ENCODE measurements at places on chromosomes 16 and 17.

DNA sequence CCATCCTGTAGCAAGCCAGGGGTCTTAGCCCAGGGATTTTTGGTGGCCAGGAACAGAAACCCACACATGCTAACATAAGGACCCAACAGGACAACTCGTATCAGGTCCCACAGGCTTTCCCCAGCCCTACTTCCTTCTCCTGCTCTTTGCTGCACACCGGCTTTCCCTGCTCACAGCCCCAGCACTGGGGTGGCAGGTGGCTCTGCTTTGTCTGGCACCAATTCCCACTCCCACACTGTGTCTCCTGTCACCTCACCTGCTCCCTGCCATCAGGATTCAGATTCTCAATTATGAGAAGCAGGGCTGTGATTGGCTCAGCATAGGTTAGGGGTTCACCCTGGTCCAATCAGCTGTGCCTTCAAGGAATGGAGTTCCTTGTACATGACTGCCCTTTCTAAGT lies 94.1 kb downstream of the TMEM132E start:
- no peak for DNase-seq

GRCh38 chr16:56626685-56627084 lies 1.1 kb downstream of the MT1E start:
- DNase-seq = no peak

GRCh38 chr17:77326636-77327035 lies 185.9 kb downstream of the SEC14L1 start:
- DNase-seq = no peak

GRCh38 chr17:51650202-51650601 lies 389.9 kb downstream of the UTP18 start:
- no peak for DNase-seq

- no peak for DNase-seq
Observed at GRCh38 chr16:70711211-70712031, 25.6 kb upstream of the MTSS2 start.

- no peak for DNase-seq
Observed at GRCh38 chr16:88381820-88382451, 823 bp upstream of the ZNF469 start.

DNA sequence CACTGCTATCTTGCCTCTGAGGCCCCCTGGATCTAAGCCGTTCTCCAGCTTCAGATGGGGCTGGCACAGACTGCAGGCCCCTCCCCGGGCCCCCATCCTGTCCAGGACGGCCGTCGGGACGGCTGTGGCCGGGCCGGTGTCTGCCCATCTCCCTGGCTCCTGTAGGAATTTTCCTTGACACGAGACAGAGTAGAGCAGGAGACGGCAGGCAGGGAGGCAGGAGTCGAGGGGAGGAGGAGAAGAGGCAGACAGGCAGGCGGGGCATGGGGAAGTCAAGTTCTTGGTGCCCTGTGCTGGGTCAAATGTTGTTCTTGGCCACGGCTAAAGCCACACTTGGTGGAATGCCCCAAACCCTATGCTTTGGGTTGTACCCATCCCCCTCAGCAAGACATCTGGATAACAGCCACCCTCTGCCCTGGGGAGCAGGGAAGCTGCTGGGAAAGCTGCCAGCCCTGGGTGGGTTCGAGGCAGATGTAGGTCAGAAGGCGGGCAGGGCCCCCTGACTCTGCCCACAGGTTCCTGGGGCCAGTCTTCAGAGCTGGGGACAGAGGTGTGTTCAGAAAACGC lies 4.0 kb downstream of the C1QTNF1 start:
- no peak for DNase-seq

DNA sequence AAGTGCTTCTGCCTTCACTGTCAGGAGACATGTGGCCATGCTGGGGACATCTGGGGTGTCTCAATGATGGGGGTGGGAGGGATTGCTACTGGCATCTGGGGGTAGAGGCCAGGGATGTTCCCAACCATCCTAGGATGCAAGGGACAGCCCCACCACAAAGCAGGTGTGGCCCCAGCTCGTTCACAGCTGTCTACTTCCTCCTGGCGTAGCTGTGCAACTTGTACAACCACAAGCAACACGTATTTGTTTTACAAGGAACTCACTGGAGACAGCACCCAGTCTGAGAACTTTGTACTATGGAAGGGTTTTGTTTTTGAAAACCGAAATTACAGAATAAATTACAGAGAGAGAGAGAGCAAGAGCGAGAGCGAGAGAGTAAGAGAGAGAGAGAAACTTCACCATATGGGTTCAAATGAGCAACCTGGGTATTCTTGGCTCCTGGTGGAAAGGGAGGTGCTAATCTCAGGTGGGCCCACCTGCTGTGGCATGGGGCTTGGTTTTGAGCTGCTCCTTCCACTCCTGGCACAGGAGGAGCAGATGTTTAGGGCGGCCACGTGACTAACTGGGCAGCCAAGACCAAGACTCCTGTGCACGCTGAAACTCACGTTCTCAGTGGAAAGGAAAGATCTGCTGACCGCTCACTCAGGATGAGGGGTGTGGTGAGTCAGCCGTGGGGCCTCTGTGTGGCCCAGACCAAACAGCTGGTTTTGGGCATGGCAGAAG lies 17.5 kb upstream of the TNFRSF13B start:
- peak; percentile 87 for DNase-seq

- no peak for DNase-seq
Observed at GRCh38 chr17:37160944-37161343, 212.2 kb downstream of the AATF start.

DNA sequence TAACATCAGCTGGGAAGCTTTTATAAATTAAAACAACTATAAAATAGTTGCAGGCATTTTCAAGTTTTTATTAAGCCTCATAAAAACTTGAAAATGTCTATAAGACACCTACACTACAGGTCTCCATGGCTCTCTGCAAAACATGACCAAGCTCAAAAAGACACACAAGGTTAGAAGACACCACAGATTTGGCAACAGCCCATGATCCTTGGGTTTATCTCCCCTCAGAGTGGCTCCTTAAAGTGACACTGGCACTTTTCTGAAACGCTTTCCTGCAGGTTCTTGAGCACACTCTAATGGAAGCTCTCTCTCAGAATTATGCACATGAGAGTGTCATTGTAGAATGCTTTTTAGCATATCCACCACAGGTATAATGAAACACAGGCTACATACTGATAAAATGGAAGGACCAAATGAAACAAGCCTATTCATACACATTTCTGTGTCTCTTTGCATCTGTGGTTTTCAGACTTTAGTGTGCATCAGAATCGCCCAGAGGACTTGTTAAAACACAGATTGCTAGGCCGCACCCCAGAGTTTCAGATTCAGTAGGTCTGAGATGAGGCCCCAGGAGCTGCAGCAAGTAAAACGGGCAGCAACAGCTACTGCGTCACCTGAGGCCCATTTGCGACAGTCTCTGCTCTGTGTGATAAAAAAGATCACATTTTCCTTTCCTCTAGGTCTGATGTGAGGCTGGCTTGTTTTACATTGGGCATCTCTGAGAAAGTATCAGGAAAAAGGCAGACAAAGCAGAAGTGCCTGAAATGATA lies 75.0 kb upstream of the WSB1 start:
- peak; percentile 77 for DNase-seq

DNA sequence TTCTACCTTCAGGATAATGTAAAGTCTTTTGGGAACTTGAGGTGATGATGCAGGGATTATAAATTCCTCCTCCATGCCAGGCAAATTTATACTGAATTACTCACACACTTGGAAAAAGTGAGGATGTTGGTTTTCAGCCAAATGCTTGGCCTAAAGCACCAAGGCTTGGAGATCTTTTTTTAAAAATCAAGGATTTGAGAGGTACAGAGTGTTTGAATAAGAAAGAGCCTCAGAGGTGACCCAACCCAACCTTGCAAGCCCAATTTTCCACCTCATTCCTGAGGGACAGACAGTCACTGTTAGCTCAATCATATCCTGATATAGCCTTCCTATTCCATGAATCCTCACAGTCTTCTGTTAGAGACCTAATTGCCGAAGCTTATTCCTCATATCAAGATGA lies 14.0 kb downstream of the GRIN2A start:
- DNase-seq = no peak

- no peak for DNase-seq
Observed at GRCh38 chr16:88686062-88686438, 257 bp downstream of the SNAI3 start.

GRCh38 chr16:3909791-3910583 lies 29.5 kb upstream of the CREBBP start:
- no peak for DNase-seq

DNA sequence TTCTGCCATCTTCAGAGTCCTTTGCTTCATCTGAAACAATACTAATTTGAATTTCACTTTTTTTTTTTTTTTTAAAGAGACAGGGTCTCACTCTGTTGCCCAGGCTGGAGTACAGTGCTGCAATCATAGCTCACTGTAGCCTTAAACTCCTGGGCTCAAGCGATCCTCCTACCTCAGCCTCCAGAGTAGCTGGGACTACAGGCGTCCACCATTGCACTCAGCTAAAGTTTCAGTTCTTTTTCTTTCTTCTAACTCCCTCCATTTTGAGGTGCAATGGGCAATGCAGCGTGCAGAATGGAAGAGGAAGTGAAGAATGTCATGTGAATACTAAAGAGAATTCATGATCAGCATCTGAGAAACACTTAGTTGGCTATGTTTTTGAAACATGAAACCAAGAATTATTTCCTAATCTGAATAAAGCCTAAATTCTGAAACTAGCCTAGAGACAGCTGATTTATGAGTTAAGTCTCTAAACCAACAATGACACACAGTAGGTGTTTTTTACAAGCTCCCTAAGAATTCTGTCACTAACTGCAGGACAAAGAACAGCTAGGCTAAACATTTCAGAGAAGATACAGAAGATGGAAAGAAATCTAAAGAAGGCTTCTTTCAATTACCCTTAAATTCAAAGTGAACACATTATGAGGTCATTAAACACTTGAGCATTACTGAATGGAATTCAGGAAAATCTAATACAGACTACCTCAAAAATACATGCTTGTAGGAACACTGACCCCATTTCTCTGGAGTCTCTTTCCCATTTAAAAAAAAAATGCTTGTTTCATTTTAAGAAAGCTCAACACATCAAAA lies 21.0 kb downstream of the SNN start:
- DNase-seq = peak; percentile 89

DNA sequence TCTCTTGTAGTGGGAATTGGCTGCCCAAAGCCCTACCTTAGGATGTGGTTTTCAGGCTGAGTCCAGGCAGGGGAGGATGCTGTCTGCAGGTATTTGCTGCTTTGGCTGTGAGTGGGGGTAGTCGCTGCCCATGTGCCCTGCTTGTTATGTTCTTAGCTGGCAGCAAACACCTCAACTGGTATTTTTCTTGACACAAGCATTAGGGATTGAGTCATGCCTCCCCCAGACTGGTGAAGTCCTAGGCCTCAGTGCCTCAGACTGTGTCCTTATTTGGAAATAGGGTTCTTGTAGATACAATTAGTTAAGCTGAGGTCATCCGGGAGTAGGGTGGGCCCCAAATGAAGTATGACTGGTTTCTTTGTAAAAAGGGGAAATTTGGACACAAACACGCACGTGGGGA lies 808.3 kb upstream of the EEF2KMT start:
- no peak for DNase-seq

DNA sequence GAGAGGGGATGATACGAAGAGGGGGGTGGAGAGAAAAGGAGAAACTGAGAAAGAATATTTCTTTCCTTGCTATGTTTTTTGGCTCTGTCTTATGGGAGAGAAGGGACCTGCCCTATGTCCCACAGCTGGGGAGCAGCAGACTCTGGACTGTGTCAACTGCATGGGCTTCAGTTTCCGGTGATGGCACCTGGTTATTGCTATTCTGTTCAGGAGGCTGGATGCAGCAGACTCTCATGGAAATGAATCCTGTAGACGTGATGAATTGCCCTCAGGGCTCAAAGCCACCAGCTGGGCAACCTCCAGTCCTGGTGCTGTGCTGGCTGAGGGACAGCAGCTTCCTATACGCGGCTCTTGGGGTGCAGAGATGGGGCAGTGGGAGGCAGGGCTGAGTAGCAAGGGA lies 121.2 kb downstream of the HAPSTR1 start:
- DNase-seq = no peak

GRCh38 chr17:2214929-2215615 lies 88.5 kb downstream of the SMG6 start:
- no peak for DNase-seq

DNA sequence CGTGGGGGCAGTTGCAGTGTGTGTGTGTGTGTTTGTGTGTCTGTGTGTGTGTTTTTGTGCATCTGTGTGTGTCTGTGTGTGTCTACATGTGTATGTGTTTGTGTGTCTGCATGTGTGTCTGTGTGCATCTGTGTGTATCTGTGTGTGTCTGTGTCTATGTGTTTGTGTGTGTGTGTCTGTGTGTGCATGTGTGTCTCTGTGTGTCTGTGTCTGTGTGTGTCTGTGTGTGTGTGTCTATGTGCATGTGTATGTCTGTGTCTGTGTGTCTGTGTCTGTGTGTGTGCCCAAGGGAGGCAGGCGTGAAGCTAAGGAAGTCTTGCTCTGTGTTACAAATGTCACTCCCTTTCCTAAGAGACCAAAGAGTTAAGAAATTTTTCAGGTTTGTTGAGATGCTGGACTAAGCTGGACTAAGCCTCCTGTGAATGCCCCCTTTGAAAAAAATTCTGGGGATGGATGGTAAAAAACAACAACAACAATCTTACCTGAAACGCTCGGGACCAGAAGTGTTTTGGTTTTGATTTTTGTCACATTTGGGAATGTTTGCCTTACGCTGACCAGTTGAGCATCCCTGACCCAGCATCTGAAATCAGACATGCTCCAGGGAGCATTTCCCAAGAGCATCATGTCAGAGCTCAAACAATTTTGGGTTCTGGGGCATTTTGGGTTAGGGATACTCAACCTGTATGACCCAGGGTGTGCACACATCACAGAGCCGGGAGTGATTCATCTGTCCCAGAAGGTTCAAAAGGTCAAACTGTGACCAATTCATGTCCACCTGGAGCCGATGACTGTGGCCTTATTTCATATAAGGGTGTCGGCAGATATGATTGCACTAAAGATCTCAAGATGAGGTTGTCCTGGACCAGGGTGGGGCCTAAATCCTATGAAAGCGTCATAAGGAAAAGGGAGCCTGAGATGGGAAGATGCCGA lies 48.6 kb upstream of the ZNF469 start:
- no peak for DNase-seq

- DNase-seq = peak; percentile 81
Observed at GRCh38 chr16:88455610-88456355, 2.7 kb downstream of the ZFPM1 start.

DNA sequence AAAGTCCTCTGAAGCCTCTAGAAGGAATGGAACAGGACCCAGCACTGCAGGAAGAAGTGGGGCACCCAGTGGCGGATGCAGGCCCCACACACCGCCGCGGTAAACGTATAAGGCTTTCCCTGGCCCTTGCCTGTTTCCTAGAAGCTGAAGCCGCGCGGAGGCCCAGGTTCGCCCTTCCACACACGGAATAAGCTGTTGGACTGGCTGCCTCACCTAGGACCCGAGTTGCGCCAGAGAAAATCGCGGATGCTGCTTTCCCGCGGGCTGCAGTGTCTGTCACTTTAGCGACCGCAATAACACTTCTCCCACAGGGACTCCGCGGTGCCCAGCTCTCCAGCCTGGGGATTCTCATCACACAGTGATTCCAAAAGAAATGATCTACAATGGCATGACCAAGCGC lies 1736.9 kb downstream of the TP53TG3F start:
- no peak for DNase-seq

GRCh38 chr16:78571434-78571833 lies 472.0 kb downstream of the WWOX start:
- no peak for DNase-seq

GRCh38 chr16:11128211-11129141 lies 127.5 kb downstream of the SOCS1 start:
- no peak for DNase-seq

GRCh38 chr17:13601776-13602551 lies at the start of gene HS3ST3A1:
TSS of gene HS3ST3A1 (minus strand) at chr17:13601929. CDS start at chr17:13601129, 800 bp downstream.
- DNase-seq = no peak

GRCh38 chr17:3738562-3739295 lies 15.0 kb downstream of the HASPIN start:
- DNase-seq = no peak
